ENCODE measurements at places on chromosomes 13 and 19.
A peak's percentile ranks its signal among the peaks of the same experiment; 100 is the strongest.

DNA sequence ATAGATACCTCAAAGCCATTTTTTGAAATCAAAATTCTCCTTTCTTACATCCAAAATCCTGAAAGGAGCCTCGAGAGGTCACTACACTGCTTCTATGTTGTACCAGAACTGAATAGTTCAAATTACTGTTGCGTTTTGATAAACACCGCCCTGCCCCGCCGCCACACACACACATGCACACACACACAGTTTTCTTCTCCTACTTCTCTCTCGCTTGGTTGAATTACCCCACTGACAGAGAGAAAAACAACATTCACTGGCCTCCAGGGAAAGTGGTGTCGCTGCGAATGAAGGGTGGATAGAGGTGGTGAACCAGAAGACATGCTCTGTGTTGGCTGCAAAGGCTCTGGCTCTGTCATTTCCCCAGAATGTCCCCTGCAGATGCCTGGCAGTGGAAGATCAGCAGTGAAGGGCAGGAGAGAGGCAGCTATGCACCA lies 183.4 kb upstream of the RFC3 start:
- DNase-seq, result no peak

DNA sequence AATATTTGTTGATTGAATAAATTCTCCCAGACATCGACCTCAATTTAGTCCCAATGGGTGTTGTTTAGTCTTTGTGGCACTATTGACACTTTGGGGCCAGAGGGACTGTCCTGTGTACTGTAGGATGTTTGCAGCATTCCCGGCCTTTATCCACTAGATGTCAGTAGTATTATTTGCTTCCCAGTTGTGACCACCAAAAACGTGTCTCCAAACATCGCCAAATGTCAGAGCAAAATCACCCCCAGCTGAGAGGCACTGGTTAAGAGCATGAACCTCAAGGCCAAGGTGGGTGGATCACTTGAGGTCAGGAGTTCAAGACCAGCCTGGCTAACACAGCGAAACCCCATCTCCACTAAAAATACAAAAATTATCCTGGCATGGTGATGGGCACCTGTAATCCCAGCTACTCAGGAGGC lies 15.4 kb downstream of the NLRP12 start:
- DNase-seq, result no peak

DNA sequence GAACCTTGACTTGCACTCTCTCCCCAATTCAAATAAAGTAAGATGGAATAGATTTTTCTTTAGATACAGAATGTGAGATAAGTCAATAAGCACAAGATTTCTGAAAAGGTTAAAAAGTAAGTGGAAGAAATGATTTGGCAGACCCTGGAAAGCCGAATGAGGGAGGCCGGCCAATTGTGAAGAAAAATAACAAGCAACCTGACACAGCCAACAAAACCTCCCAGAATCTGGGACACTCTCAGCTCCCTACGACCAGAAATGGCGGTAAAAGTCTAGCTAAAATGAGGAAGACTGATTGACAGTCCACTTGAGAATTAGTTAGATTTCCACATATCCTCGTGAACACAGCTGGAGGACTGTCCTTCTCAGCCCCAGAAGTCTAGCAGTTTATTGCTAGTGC lies 85.4 kb downstream of the KLF12 start:
- DNase-seq, result no peak

- no peak for DNase-seq
Measured at GRCh38 chr19:33236696-33237390, 11.2 kb upstream of the SLC7A10 start.

DNA sequence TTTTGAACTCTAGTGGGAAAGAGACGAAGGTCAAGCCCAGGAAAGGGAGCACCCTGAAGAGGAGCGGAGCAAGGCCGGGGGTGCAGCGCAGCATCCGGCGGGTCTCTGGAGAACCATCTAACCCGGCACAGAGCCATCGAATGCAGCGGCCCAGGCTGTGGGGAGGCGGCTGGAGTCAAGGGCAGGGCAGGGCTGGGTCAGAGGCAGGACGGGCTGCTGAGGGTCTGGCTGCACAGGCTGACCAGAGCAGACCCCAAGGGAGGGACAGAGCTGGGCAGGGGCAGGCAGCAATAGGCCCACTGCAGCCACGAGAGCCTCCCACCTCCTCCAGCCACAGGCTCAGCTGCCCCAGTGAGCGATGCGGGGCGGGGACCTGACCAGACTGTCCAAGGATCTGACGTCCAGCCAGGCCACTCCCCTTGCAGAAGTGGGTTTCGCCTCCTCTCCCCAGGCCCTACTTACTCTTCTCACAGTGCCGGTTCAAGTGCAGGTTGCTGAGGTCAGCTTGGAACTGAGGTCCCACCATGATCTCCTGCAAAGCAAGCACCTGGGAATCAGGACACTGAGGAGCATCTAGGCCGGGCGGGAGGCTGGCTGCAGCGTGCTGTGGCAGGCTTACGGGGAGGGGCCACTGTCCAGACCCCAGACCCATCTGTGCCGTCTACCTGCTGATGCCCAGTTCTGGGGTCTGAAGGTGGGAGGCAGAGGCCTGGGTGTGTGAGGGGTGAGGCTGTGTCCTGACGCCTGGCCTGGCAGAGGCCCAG lies 19.2 kb downstream of the MIER2 start:
- DNase-seq, result no peak

GRCh38 chr13:46168783-46169182 lies 13.2 kb downstream of the LCP1 start:
- DNase-seq, result no peak

GRCh38 chr13:40667622-40667978 lies 1.2 kb upstream of the FOXO1 start:
- no peak for DNase-seq

DNA sequence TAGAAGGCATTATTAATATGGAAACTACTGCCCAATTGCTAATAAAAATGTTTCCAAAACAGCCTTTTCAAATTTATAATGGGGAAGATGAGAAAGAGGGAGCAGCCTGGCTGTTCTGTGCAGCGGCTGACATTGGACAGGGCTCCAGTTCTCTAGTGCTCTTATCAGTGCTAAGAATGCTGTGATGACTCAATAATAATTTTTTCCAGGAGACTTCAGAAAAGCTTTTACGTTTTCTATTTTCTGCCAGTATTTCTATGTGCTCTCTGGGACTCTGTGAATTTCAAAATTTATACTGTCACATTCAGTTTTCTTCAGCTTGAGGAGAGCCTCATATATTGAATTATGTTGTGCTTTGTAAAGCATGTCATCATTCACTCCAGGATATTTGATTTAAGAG lies 209.6 kb downstream of the VWA8 start:
- no peak for DNase-seq

GRCh38 chr13:100128373-100128772 lies 39.5 kb downstream of the PCCA start:
- peak; percentile 60 for DNase-seq
